Fibroblast of skin of scalp (primary cell): ENCODE measurements at places on chromosomes 5 and 9.

DNA sequence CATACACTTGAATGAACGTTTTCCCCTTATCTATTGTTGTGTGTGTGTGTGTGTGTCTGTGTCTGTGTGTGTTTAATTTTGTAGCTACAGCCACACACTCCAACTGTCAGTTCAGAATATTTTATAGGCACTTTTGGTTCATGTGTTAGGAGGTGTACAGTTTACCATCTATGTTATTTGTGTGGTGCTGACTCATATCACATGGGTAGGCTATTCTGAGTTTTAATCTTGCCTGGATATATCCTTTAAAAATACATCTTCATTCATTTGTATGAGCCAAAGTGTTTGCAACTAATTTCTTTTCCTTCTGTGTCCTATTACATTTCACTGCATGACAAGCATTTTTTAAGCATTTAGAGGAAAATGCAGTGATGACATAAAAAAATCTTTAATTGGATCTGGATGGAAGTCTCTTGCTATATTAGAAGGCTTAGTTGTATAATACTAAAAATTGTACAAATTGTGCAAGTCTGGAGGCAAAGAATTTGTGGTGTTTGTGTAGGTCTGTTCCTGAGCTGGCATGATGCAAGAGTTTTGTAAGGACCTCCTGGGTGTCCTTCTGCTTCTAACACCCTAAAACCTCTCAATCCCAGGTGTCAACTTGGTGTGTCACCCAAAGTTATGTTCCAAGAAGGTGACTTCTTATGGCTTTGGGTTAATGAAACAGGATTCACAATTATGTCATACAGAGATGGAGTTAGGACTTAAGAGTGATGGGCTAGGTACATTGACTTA lies 52.4 kb upstream of the HMHB1 start:
- peak; percentile 41 for DNase-seq

GRCh38 chr5:132221781-132222648 lies 5.6 kb downstream of the P4HA2 start:
- DNase-seq, result peak; percentile 26

DNA sequence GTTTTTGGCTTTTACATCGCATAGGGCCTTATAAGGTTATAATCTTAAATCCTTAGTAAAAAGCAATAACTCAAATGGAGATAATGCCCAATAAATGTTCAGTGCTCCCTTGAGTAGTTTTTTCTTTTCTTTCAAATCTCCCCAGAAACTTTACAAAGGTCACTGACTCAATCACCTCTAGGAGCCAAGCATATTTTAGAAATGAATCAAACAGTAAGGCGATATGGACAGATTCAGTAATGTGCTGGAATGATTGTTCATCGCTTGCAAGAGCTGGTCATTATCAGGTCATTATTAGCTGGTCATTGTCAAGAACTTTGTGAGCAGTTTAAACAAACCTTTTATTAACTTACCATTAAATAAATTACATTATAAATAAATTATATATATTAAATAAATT lies 130.4 kb upstream of the SLIT3 start:
- DNase-seq, result no peak

DNA sequence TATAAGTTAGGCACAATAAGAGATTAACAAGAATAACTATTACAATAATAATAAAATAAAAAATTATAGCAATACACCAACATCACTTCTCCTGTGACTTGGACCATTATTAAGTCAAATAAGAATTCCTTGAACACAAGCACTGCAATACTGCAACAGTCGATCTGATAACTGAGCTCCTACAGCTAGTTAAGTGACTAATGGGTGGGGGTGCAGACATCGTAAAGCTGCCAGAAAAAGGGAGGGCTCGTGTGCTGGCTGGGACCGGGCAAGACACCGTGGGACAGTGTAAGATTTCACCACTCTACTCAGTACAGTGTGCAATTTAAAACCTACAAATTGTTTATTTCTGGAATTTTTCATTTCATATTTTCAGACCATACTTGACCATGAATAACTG lies 78.8 kb downstream of the SNX24 start:
- no peak for DNase-seq

DNA sequence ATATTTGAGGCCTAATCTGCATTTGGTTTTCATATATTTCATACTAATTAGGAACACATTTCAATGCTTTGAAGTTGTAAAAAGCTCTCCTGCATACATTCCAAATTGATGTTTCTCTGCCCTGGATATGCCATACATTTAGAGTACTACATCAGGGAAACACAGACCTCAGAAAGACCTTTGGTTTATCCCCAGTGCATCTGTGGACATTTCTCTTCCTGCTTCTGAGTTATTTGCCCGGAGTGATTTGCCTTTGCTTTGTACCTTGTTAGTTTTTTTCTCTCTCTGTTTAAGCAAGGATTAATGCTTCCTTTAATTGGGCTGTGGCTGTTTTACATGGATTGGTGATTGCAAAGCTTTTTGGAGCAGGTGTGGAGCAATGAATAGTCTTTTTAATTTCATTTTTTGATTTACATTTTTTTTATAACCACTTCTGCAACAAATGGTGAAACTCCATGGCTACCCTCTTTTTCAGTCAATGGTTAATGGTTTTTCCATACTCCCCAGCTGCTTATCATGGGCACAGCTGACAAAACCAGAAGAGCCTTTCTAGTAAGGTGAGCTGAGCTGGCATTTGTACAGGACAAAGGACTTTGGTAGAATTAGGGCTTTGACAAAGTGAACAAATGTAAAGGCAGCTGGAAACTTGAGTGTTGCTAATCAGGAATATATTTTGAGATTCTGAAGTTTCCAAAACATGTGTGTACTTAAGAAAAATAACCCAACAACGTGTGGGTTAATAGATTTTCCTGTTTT lies 54.2 kb downstream of the ZSWIM6 start:
- DNase-seq, result no peak

- no peak for DNase-seq
These were observed 45.8 kb downstream of the PCDHGC5 start for GRCh38 chr5:141534492-141535213.

DNA sequence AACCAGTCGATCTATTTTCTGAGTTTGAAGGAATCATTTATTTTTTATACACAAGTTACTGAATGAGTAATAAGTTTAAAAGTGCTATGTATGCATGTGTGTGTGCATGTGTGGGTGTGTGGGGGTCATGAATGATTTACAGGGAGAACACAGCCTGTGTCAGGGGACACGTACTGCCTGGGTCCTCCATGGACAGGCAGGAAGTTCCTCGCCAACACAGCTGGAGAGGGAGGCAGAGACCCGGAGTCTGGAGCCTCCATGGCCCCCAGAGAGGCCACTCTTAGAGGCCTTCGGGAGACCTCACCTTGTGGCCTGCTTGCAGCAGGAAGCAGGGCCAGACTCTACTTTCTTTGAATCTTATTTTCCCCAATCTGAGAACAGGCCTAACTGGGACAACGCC lies 144.7 kb downstream of the GABBR2 start:
- DNase-seq, result no peak

- peak; percentile 82 for DNase-seq
These were observed 404.4 kb downstream of the ZNF608 start for GRCh38 chr5:124342027-124342471.

- DNase-seq, result no peak
These were observed 2.6 kb upstream of the GZMK start for GRCh38 chr5:55021410-55021809.

DNA sequence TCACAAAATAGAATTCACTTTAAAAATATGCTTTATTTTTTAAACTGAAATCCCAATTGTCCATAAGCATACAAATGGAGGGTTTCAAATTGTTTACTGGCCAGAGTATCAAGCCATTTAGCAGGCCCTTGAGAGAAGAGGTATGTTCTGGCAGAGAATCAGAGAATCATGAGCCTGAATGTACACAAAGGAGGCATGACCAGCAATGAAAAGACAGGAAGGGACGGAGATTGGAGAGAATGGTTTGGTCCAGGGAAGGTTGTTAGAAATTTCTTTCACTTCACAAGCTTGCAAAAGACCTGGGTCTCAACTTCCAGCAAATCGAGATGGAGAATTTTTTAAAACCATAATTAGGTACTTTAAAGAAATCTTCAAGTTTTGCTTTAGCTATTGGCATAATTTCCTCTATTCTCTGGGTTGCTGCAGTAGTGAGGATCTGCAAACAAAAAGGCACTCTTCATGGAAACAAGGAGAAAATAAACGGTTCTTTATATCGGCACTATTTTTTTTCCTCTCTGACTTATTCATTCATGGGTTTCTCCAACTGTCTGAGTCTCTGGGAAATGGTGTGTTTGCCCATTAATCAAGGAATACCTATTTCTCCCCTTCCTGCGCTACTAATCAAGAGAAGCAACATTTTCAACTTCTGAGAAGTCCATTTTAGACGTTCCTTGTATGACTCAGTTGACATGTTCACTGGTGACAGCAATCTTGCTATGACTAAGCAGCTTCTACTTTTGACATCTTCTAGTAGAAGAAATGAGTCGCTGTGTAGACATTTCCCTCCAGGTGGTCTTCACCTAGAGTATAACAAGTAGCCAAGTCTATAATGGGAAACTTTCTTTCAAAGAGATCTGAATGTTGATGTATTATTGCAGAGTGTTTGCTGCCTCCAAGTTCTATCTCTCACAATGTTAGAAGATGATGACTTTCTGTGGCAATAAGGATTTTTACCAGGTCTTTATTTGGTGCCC lies 23.1 kb upstream of the ERCC6L2 start:
- peak; percentile 63 for DNase-seq

DNA sequence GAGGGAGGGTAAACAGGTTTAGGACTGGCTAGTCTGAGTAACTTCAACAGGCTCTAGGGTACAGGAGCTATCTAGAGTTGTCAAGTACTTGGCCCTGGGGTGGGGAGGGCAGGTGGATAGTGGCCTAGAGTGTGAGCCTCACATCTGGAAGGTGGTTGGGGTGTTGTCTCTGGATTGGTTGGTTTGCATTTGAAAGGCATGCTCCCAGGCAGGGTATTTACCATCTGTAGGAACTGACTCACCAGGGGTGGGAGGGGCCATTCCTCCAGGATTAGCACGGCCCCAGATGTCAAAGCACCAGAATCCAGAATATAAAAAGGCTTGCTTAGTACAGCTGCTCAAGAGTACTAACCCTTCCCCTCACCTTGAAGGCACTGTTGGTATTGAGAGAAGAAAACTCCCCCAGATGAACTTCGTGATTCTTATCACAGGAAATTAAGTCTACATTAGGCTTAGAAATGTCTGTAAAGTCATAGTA lies 193.3 kb downstream of the NTRK2 start:
- DNase-seq, result peak; percentile 74

- DNase-seq, result no peak
These were observed 8.6 kb downstream of the NSD1 start for GRCh38 chr5:177142098-177142611.

DNA sequence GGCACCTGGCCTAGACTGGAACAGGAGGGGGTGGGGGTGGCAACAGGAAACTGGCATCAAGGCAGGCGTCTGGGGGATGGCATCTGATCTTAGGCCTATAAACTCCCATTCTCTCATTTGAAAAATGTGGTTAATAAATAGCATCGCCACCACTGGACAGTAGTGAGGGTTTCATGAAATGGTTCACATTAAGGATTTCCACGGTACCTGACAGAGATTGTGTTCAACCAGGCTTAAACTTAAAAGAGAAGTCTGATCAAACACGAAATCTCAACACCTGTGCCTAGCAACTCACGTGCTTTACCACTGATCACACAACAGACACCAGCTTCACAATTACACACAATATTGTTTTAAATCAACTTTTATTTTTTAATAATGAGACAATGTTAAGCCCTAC lies 3.0 kb downstream of the DENND1A start:
- no peak for DNase-seq

- peak; percentile 80 for DNase-seq
These were observed 254.8 kb upstream of the PDE4D start for GRCh38 chr5:60148366-60148765.

DNA sequence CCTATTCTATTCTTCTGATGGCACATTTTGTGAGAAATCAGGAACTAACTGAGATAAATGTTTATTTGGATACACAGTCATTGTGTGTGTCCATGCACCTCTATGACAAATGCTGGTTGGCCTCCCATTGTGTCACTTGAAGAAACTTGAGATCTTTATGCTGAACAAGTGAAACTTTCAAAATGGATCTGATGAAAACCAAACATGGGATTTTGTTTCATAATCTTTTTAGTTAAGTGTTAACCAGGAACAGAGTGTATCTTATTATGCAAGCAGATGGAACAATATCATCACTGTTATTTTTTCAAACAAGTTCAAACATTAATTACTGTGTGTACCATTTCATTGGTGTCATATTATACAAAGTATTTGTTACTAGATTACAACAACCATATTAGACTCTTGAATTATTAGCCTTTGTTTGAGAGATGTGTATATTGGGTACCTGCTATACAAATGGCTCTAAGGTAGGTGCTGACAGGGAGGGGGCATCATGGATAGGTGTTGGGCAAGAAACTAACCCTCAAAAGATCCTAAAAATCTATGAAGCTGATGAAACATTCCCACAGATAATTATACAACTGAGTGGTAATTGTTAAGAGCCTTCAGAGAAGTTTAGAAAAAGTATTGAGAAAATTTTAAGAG lies 159.8 kb downstream of the PALM2AKAP2 start:
- no peak for DNase-seq

- DNase-seq, result peak; percentile 49
These were observed 207.1 kb upstream of the VLDLR start for GRCh38 chr9:2414465-2414864.

- no peak for DNase-seq
These were observed 914 bp upstream of the CD72 start for GRCh38 chr9:35618854-35619799.

DNA sequence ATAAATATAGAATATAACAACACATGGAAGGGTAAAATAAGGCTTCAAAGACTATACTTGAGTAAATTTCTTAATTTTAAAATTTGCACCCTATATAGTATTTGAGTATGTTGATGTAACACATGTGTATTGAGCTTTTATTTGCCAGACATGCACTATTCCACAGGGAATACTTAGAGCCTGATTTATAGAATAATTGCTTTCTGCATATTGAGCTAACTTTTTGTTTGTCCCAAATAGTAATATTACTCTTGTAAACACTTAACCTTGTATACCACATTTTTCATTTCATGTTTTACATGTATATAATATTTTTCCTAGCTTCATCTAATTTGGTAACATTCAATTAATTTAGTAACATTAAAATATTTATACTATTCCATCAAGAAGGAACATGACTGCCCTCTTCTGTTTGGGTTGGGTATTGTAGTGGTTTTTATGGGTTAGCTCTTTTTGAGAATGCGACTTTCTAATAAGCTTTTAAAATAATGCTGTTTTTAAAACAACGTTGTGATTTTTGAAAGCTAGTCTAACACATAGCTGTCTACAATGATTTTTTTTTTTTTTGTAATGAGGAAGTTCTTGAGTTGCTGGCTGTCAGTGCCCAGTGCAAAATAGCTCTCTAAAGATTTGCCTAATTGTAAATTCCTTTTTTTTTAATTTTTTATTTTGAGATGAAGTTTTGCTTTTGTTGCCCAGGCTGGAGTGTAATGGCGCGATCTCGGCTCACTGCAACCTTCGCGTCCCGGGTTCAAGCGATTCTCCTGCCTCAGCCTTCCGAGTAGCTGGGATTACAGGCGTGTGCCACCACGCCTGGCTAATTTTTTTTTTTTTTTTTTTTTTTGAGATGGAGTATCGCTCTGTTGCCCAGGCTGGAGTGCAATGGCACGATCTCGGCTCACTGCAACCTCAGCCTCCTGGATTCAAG lies 4.8 kb downstream of the SUB1 start:
- peak; percentile 68 for DNase-seq
